Stimulated activated CD8-positive, alpha-beta memory T cell treated with anti-CD3 and anti-CD28 coated beads, Interleukin-7, amount 100 ng/mL, for 1 hour (primary cell): ENCODE measurements at places on chromosomes 3 and 15.

GRCh38 chr3:158430968-158431367 is 140.0 kb upstream of the MLF1 start:
- DNase-seq = no peak

DNA sequence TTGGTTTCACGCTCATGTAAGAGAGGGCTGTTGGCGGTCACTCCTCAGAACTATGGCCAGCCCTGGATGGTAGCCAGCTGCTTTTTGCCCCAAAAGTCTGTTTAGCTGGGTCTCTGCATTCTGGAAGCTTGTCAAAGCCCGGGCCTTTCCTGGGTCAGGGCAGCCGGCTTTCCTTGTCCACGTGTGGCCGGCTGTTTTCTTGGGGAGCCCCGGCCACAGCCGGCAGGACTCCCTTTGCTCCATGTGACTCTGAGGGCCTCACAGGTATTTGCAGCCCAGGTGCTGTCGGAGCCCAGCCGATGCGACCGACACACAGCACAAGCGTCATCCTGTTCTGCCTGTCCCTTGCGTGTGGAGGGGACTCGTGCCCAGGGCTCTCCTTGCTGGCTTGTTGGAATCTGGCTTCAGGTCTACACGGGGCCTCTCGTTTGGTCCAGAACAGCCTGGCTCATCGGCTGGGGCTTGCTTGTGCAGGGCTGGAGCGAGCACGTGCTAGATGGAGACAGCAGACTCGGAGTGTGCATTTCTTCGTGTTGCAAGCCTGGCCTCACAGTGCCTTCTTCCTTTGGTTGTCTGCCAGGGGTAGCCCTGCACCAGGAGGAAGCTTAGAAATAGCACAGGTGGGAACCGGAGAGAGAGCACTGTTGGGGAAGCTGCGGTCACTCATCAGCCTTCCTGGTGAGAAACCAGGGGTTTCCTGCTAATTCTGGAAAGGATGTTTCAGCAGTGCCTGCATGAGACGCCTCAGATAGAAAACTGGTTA is 51.5 kb downstream of the PGPEP1L start:
- DNase-seq = no peak

- DNase-seq = no peak
Measured at GRCh38 chr3:11499144-11499543, 144.6 kb downstream of the VGLL4 start.

DNA sequence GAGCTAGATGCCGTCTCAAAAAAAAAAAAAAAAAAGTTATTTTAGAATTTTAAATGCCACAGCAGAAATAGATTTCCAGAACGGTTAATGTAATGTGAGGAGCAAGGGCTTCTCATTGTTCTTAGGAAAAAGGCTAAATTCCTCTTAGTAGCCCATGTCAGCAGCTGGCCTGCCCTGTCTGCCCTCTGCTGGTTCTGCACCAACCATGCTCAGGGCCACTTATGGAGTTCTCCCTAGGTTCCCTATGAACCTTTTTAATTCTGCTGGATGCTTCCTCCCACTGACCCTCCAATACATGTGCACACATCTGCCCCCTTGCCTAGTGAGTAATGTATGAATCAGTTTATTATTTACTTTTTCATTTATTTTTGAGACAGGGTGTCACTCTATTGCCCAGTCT is 32.2 kb upstream of the DPPA4 start:
- DNase-seq = no peak

GRCh38 chr3:37189109-37189508 is 14.7 kb upstream of the LRRFIP2 start:
- no peak for DNase-seq

GRCh38 chr3:55203546-55203945 is 275.7 kb upstream of the LRTM1 start:
- DNase-seq = no peak

GRCh38 chr3:189699885-189700284 is 68.7 kb downstream of the TP63 start:
- no peak for DNase-seq

DNA sequence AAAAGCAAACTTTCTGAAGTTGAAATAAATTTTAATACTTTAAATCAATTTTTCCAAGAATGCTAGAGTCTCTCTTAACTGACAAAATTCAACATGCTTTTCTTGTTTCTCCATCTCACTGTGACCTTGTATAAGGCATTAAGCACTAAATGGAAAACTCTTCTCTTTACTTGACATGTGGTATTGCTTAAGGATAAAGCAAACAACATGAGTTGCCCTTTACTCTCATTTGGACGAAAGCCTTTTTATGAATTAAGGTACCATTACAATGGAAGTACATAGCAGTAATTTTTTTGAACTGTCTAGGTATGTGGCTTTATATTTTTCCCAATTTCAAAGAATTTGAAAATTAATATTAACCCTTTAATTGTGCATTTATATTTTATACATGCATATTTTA is 1.4 kb downstream of the STRIT1 start:
- no peak for DNase-seq

DNA sequence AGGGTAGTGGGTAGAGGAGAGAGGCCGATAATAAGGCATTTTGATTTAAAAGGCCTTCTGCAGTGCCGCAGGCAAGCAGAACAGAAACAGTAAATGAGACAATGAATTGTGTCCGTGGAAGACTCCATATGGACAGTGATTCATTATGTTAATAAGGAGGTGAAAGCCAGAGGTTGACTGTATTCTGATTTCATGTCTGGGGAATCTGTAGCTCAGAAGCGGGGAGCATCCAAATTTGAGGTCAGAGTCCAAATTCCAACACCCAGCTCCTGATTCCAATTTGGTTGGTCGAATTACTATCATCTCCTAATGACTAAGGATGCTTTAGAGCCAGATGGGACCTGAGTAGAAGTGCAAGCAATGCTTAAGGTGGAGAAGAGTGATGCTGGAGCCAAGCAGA is 1.0 kb upstream of the TBC1D21 start:
- no peak for DNase-seq

GRCh38 chr15:38826880-38827279 is 262.3 kb upstream of the RASGRP1 start:
- DNase-seq = no peak

DNA sequence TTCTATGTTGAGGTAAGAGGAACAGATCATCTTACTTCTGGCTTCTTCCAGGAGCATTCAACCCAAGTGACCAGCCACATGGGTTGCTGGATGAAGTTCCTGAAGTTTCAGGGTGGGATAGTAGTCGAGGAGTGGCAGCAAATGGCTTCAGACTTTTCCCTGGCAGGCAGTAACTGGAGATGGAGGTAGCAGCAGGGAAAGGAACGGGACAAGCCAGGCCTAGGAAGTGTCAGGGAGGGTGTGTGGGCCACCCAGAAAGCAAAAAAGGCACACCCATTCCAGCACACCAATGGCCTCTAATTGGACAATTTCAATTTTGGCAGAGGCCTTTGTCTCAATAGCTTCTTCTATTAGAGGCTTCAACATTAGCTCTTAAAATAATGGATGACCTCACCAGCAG is 498.6 kb upstream of the ATP11B start:
- DNase-seq = no peak

GRCh38 chr15:41809526-41810220 is 18.2 kb upstream of the JMJD7 start:
- no peak for DNase-seq

- no peak for DNase-seq
Measured at GRCh38 chr15:70125605-70126004, 27.9 kb upstream of the TLE3 start.

DNA sequence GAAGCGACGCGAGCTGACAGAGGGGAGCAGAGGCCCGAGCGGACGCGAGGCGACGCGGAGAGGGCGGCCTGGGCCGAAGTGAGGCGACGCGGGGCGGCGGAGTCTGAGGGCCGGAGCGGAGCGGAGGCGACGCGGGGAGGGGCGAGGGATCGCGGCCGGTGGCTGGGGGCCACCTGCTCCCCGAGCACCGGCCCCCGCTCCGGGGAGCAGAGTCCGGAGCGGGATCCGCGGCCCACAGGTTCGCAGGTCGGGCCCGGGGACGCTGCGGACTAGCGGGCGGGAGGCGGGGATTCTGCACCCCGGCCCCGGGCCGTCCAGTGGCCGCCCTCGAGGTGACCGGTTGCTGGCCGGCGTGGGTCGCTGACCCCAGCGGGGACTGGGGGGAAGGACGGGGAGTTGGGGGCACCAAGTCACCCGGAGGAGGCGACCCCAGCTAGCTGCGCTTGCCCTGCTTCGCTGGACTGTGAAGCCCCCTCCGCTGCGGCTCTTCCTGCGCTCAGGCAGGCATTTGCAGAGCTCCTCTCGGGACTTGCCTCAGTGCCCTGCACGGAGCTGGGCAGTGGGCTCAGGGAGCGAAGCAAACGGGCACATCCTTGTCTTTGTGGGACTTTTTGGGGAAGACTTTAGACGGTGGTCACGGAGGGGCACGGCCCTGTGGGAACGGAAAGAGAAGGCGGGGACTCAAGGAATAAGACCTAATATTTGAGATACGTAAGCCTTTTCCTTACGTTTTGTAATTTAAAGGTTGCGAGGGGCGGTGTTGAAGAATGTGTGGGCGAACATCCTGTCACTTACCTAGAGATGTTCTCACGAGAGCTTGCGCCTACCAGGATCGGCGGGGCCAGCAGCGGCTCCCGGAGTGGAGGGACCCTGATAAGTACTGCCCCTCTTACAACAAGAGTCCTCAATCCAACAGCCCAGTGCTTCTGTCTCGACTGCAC is 566 bp downstream of the HMCES start:
- DNase-seq = no peak

- DNase-seq = no peak
Measured at GRCh38 chr3:20574746-20575145, 388.7 kb upstream of the SGO1 start.

DNA sequence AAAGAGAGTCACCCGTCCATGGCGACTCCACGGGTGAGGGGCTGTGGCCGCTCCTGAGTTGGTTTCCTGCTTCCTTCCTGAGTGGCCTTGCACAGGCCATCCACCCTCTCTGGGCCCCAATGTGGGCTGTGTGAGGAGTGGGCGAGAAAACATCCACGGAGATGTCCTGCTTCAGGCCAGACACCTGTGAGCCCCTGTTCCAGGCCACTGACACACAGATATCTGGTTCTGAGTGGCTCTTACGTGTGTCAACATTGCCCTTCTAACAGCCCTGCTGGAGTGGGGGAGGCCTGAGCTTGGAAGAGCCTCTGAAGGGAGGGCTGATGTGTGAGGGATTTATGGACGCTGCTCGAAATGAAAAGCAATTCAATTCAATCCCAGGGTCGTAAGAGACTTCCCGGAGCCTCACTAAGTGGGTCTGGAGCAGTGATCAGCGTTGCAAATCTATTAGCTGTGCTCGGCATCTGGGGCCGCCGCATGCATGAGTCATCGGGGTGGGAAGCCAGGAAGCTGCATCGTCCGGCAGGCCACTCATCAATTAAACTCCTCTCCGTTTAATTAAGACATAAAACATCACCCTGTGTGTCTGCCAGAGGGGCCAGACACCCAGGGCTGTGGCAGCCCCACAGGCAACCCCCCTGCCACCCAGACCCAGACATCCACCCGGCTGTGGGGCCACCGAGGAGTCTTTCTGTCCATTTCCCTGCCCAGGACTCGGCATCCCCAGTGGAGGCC is 20.0 kb upstream of the PRR23E start:
- no peak for DNase-seq

DNA sequence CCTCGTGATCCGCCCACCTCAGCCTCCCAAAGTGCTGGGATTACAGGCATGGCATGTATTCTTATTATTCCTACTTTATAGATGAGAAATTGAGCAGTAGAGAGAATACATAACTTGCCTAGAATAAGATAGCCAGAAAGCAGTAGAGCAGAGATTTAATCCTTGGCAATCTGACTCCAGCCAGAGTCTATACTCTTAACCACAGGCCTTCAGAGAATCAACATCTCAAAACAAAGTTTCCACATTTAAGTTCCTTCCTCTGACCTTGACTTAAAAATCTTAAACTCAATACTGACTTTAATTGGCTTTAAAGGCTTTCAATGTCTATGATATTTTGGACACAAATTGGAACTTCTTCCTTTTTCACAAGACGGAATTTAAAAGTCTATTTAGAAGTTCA is 37.1 kb downstream of the ZNF106 start:
- DNase-seq = no peak

DNA sequence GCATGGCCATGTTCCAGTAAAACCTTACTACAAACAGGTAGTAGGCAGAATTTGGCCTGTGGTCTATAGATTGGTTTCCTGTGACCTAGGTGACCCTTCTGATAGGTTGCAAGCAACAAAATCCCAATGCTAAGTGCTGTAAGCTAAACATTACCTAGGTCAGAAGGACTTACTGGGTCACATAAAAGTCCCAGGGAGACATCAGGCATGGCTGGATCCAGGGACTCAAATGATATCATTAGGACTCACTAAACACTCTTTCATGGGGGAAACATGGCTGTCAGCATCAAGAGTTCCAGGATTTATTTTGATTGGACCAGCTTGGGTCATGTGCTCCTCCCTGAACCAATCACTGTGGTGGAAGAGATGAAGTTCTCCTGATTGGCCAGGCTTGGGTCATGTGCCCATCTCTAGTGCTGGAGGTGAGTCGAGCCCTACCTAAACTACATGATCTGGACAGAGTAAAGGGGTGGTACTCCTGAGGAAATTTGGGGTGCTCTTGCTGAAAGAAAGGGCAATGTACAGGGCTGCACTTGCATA is 16.8 kb upstream of the SLC6A1 start:
- no peak for DNase-seq
